CD4-positive, alpha-beta memory T cell (primary cell): ENCODE measurements at places on chromosomes 3 and 15. TPM values are rescaled to one million over a fixed set of nuclear protein-coding genes. Genes with fewer than 3 reads are reported as not detected.

MME gene
- 0.26 TPM for total RNA-seq

GOLGA8K gene
- total RNA-seq, result 0.36 TPM

DNA sequence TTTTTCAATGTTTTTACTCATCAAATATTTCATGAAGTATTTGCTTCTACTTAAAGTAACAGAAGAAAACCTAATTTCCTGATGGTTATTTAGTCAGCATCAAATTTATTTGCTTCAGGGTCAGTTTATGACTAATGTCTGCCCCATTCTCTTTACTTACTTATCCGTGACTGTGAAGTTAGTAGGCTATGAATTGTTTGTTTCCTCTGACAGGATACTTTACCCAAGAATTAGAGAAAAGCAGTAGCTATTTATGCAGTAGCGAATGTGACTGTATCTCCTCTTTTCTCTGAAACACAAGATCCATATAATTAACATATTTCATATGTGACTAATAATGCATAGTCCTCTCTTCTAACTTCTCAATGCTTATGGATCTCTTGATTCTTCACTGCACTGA, 329.9 kb upstream of the ROBO1 start:
- no peaks in the 10 kb centered on the region for H3K27me3 ChIP-seq
- no peaks in the 10 kb centered on the region for H3K4me1 ChIP-seq

- no peak overlapping the region for H3K4me3 ChIP-seq
- H3K36me3 ChIP-seq, result no peaks in the 10 kb centered on the region
- no peaks in the 10 kb centered on the region for H3K4me1 ChIP-seq
- DNase-seq, result no peak
These were observed 67.0 kb upstream of the TPM1 start for GRCh38 chr15:62975515-62975914.

DNA sequence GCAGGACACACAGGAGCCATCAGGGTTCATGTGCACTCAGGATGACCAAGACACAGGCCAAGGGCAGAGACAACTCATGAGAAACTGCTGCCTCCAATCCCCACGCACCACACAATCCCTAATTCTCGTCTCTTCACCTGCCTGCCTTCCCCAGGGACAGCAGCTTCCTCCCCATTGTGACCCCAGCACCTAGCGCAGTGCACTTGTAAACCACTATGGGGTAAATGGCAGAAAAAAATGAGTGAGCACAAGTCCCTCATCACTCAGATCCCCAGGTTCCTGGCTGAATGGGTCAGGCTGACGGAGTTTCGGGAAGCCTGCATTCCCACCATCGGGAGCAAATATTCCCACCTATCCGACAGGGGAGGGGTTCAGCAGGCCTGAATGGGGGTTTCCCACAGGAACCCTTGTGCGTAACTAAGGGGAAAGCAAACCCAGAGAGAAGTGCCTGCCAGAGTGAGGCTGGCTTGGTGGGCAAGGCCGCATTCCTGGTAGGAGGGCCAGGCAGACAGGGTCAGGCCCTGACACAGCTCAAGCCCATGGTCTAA, 18.8 kb downstream of the PLXNB1 start:
- no peaks in the 10 kb centered on the region for H3K27me3 ChIP-seq
- H3K4me1 ChIP-seq, result no peaks in the 10 kb centered on the region
- H3K4me3 ChIP-seq, result no peak overlapping the region
- no peak for DNase-seq
- H3K36me3 ChIP-seq, result no peaks in the 10 kb centered on the region
- no peak overlapping the region for H3K27ac ChIP-seq

DNA sequence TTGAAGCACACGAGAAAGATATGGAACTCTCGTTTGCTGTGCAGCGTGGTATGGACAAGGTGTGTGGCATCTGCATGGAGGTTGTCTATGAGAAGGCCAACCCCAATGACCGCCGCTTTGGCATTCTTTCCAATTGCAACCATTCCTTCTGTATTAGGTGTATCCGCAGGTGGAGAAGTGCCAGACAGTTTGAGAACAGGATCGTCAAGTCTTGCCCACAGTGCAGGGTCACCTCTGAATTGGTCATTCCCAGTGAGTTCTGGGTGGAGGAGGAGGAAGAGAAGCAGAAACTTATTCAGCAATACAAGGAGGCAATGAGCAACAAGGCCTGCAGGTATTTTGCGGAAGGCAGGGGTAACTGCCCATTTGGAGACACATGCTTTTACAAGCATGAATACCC, 1.2 kb downstream of the MKRN3 start:
- no peaks in the 10 kb centered on the region for H3K4me1 ChIP-seq
- DNase-seq, result no peak
- H3K4me3 ChIP-seq, result peak overlapping the region; percentile 19
- H3K36me3 ChIP-seq, result no peaks in the 10 kb centered on the region
- no peak overlapping the region for H3K27ac ChIP-seq

- no peak overlapping the region for H3K27ac ChIP-seq
- no peaks in the 10 kb centered on the region for H3K4me1 ChIP-seq
- DNase-seq, result no peak
- no peaks in the 10 kb centered on the region for H3K36me3 ChIP-seq
- no peaks in the 10 kb centered on the region for H3K27me3 ChIP-seq
- no peak overlapping the region for H3K4me3 ChIP-seq
These were observed 102.3 kb upstream of the PROK2 start for GRCh38 chr3:71887256-71887655.
